ENCODE measurements at places on chromosomes 2 and 18.
A peak's percentile ranks its signal among the peaks of the same experiment; 100 is the strongest.

DNA sequence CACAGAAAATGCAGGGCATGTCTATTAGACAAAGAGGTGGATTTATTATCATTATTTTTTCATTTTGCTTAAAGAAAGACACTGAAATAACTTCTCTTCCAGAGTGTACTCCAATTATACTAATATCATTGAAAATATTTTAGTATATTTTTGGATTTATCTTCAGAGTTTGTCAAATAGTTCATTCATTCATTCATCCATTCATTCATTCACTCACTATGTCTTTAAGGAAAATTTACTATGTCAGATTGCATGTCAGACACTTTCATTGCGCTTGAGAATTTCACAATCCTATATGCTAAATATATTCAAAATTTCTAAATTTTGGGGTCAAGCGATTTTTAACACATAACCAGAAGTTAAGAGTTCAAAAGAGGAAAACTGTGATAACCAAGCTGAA lies 479.1 kb downstream of the ZEB2 start:
- DNase-seq, result no peak

- DNase-seq, result no peak
Observed at GRCh38 chr18:37465958-37466357, 99.6 kb downstream of the CELF4 start.

- DNase-seq, result no peak
Observed at GRCh38 chr2:28588292-28588670, 92.4 kb downstream of the PLB1 start.

DNA sequence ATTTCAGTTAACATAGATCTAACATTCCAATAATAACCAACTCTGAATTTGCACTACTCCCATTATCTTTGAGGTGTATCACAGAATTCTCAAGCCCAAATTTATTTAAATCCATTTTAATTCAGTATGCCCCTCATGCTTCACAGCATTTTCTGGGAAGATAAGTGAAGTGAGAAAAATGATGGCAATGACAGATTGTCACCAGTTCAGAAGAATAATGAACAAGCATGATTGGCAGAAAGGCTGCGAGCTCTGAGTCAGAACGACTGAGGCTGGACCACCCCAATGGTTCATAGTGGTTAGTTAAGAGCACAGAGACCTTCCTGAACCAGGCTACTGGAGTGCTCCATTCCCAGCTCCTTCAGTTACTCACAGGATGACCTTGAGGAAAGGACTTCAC lies 4.9 kb downstream of the SPRED2 start:
- DNase-seq, result no peak

DNA sequence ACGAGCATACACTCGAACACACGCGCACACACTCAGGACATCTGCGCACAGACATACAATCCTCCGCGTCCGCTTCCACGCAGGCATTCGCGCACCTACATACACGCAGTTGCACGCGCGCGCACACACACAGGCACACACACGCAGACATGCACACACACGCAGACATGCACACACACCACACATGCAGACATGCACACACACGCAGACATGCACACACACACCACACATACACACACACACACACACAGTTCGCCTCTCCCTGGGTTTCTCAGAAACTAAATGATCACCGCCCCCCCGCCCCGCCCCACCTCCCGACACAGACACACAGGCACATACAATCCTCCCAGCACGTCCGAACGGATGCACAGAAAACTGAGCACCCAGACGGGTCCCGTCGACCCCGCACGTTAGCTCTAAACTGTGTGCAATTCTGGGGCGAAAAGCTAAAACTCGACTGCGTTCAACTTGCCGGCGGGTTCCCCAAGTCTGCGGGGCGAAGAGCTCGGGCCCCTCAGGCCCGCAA lies 1.0 kb downstream of the EPHA4 start:
- no peak for DNase-seq

DNA sequence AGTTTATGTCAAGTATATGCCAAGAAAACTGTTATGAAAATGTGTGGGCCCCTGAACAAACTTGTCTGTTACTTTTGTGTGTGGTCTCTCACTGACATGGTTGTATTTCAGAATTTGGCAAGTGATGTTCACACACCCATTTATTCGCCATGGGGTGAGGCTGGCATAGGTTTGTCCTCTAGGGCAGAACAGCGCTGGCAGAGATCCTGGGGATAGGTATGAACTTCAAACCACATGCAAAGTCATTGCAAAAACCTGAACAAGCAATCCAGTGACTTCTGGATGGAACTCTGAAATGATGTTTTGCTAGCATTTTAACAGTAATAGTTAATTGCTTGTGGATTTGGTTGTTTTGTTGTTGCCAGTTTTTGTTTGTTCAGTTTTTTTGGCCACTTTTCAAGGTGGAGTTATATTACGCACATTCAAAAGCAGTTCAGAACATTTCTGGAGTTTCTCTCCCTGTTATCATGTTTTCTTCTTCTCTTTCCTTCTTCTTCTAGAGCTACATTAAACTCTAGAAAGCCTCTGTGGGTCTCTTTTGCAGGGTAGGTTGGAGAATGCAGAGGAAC lies 78.5 kb downstream of the MDH1 start:
- peak; percentile 70 for DNase-seq

DNA sequence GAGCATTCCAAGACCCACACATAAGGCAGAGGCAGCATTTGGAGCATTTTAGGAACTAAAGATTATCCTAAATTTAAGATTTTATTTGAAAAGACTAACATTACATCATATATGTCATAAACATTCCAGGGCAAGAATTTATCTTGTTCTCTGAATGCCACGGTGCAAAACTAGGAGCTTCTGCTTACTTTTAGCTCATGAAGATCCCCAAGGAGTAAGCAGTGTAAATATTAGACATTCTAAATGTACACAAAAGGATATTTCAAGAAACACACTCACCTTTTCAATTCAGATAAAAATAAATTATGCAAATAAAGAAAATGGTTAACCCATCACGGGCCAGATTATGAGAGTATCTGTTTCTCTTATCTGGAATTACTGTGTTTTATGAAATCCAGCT lies 101.7 kb upstream of the ETAA1 start:
- no peak for DNase-seq

DNA sequence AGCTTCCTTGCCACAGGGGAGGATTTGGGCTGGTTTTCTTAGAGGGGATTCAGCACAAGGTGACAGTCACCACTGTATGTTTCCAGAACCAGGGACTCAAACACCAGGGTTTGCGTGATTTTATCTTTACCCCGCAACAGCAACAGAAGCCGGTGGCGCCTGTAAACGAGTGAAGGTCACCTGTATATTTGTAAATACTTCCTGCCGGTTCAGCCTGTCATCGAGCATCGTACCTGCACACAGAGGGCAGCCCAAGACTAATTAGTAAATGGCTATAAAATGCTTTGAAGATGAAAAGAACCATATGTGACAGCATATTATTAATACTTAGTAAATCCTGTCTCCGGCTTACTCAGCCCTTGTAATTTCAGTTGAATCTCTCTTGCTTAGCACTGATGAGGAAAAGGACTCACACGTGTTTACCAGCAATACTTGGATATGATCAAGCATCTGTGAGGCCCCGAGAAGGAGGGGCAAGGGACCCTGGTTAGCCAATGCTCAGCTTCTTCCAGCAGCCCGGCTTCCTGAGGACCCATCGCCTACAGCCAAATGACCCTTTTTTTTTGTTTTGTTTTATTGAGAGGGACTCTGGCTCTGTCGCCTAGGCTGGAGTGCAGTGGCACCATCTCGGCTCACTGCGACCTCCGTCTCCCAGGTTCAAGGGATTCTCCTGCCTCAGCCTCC lies 51.3 kb upstream of the FOSL2 start:
- DNase-seq, result no peak

DNA sequence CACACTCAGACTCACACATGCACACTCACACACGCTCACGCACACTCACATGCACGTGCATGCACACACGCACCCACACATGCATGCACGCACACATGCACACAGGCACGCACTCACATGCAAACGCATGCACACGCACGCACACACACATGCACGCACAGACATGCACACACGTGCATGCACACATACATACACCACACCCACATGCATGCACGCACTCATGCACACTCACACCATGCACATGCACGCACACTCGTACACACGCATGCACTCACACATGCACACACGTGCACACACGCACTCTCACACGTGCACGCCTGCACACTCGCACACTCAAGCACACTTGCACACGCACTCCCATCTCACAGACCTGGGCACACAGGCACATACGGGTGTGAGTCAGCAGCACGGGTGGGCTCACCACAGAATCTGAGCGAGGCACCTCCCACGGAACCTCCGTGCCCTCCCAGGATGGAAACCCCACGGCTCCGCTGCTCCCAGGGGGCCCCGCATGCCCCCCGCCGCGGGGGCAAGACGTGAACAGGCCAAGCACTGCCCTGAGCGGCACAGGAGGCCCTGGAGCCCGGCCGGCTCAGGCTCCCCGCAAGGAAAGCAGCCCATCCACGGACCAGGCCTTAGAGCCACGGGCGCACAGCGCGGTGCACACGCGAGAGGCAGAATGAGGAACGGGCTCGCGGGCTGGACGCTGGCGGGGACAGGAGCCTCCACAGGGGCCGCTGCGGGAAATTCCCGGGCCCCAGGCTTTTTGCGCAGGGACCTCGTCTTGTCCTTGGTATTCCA lies 8.4 kb upstream of the KCNG2 start:
- DNase-seq, result no peak

DNA sequence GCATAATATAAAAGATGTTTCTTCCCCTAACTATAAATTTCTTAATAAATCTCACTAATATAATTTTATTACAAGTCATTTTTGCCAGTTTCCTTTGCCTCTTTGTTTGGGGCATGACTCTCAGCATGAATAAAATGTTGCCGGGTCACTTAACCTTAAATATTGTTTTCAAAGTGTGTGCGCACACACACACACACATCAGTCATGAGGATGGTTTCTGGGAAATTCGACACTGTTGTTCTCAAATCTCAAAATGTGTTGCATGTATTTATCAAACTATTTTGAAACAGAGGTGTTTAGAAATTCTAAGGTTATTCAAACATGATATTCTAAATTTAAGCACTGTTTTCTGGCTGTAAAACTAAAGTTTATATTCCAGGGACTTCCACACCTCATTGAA lies 31.5 kb downstream of the FAP start:
- DNase-seq, result no peak

GRCh38 chr2:179044500-179044899 lies 5.4 kb downstream of the CCDC141 start:
- no peak for DNase-seq

- no peak for DNase-seq
Observed at GRCh38 chr2:181563101-181563692, 93.7 kb downstream of the CERKL start.

DNA sequence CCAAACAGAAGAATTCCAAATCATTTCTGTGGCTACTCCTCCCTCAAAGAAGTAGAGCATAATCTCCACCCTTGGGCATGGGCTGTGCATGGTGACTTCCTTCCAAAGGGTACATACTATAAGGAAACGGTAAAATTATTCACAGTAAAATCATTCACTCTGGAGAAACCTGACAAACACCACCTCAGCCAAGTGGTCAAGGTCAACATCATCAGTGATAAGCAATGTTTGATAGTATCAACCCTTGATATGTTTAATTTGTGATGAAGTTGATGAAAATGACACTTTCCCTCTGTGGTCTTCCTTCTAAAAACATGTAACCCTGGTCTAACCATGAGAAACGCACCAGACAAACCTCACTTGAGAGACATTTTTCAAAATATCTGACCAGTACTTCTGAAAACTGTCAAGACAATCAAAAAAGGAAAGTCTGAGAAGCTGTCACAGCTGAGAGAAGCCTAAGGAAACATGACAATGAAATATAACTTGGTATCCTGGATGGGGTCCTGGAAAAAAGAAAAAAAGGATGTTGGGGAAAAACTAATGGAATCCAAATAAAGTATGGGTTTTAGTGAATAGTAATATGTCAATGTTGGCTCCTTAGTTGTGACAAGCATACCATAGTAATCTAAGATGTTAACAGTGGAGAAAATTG lies 9.4 kb upstream of the TXNDC2 start:
- DNase-seq, result no peak

GRCh38 chr2:144835634-144836350 lies 315.9 kb upstream of the ZEB2 start:
- no peak for DNase-seq

- DNase-seq, result no peak
Observed at GRCh38 chr2:68776124-68776523, 41.5 kb downstream of the ARHGAP25 start.

- no peak for DNase-seq
Observed at GRCh38 chr18:34624551-34624950, 85.5 kb upstream of the DTNA start.

DNA sequence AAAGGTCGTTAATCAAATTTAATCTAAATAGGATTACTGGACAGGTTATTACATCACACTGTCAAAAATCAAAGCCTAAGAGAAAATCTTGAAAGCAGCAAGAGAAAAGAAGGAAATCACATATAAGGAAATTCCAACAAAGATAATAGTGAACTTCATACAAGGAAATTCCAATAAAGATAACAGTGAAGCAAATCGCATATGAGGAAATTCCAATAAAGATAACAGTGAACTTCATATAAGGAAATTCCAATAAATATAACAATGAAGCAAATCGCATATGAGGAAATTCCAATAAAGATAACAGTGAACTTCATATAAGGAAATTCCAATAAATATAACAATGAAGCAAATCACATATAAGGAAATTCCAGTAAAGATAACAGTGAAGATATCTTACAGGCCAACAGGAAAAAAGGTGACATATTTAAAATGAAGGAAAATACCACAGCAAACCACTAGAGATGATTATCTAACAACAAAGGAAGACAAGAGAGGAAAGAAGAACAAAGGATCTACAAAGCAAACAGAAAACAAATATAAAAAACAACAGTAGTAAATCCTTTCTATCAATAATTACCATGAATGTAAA lies 787.7 kb downstream of the CCDC85A start:
- DNase-seq, result no peak

DNA sequence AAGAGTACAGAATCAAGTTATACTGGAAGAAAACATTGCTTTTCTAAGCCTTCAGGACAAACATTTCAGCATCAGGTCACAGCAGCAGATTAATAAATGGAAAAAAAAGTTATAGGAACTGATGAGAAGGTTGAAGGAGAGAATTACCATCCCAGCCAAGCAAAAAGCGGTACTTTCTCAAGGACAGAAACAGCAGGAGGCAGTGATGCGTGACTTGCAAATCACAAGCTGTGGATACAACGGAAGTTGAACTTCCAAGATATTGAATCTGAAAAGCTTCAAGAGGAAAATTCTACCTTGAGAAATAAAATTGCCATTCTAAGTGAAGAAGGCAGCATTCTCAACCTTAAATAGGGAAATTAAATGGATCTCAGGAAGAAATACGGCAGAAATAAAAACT lies 18.5 kb upstream of the SERPINB12 start:
- no peak for DNase-seq

All from right lobe of liver (tissue), 6 donors.